ENCODE measurements at places on chromosomes 16 and 17.

- no peak for DNase-seq
Measured at GRCh38 chr17:39036009-39036408, 68.8 kb upstream of the FBXO47 start.

GRCh38 chr16:3459401-3460090 is 16.1 kb downstream of the NAA60 start:
- no peak for DNase-seq

DNA sequence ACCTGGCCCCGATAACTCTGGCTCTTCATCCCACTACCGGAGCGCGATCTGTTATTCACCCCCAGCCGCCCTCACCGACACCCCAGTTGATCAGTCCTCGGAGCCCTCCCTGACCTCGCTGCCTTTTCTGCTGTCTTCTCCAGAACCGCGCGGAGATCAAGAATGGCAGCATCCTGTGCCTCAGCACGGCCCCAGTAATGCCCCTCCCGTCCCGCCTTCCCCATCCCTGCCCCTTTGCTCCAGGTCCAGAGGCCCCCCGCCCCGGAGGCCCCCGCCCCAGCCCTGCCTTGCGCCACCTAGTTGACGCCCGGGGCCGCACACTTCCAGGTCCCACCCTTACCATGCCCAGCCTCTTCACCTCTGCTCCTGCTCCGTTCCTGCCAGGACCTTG is 872 bp downstream of the ELMO3 start:
- DNase-seq, result no peak

DNA sequence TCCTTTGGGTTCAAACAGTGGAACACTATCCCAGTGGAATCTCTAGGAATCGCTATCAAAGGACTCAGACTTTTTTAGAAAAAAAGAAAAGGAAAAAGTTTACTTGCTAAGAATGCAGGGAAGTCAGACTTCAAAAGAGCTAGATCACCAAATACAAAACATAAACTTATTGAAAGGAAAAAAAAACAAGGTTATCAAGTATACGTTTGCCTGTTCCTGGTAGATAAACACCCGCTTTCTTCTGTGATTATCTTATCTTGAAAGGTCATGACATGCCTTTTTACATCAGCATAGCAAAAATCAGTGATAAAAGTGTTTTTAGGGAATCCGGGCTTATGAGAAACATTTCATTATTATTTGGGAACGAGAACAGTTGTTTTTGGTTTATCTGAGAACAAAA is 129.3 kb upstream of the TMEM97 start:
- no peak for DNase-seq

DNA sequence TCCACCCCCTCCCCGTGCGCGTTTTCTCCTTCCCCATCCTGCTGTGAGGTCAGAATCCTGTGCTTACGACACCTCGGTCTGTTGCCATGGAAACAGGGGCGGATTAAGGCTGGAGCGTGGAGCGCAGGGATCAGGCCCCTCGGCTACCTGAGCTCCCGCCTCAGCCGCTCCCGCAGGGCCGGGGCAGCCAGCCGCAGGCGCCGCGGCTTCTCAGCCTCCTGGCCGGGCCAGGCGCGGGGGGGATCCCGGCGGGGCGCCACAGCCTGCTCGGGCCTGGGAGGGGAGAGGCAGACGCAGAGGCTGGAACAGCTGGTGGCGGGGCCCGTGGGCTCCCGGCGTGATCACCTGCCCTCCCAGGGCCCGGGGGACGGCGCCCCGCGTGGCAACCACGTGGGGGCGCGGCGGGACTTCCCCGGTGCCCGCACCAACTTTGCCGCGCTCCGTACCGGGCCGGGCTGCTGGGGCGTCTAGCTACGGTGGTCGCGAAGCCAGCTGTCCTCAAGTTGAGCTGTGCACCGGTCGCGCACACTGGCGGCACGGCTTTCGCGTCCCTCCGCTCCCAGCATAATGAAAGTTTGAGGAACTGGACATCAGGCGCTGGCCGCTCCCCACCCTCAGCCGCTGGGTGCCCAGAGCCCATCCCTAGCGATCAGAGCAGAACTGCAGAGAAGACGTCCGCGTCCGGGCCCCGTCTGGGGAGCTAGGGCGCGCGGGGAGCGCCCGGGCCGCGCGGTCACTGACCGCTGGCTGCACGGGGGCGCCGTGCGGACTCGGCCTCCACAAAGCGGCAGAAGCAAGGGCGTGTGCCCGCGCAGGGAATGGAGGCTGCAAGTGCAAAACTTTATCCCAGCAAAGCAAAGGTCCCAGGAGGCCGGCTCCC is 1.2 kb downstream of the RTN4RL1 start:
- no peak for DNase-seq

- peak; percentile 41 for DNase-seq
Measured at GRCh38 chr17:40515491-40516041, 14.1 kb upstream of the TNS4 start.

GRCh38 chr17:48930435-48930873 is 14.2 kb downstream of the SNF8 start:
- DNase-seq, result no peak

GRCh38 chr16:89828870-89829629 is 775 bp downstream of the SPIRE2 start:
- DNase-seq, result no peak

DNA sequence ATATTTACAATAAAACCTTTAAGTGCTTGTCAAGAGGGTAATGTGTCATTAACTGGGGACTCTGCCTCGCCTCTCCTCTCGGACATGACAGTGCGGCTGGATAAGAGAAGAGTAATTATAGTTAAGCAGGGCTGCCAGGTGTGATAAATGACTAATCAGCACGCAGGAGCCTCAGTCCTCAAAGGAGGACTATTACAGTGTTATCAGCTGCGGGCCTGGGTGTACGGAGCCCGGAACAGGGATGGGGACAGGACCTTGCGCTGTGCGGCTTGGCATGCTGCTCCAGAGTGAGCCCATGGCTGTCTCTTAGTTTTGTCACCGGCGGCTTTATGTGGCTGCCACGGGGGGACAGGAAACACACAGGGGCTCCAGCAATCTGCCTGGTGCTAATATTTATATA is 607.2 kb downstream of the MAF start:
- DNase-seq, result no peak

DNA sequence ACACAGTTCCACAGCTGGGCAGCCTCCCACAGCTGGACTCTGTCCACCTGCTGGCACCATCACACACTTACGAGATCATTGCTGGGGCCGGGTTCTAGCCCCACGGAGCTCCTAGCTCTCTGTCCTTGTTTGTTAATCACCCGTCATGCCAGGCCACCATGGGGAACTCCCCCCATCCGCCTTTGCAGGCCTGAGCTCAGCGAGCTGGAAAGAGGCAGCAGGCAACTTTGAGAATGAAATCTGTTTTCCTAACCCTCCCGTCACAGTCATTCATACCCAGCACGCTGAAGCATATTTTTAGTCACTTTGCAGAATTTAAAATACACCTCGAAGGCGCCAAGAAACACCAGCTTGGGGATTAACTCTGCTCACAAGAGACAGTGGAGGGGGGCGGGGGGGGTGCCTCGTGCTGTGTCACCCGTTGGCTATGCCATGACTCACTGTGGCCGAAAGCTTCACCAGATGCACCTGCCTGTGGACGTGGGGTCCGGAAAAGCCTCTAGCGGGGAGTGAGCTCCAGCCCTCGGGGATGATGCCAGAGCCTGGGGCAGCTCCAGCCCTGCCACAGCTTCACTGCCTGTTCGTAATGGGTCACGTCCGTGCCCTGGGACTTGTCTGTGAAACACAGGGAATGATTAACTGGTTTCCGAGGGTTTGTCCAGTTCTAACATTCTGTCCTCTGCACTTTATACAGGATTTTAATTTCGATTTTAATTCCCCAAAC is 1.4 kb upstream of the SPNS2 start:
- no peak for DNase-seq

DNA sequence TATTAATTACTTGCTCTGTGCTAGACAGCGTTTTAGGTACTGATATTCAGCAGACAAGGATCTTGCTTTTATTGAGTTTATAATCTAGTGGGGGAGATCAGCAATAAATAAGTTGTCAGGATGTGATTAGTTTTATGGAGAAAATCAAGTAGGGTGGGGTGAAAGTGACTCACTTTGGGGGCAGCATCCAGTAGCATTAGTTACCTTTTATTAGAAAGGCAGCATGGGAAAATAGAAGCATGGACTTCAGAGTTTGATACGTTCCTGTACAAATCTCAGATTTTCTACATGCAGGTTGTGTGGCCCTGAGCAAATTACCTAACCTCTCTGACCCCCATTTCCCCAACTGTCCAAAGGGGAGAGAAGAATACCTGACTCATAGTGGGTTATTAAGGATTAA is 42.5 kb downstream of the SPECC1 start:
- DNase-seq, result no peak

GRCh38 chr17:68707031-68707430 is 105.9 kb upstream of the FAM20A start:
- DNase-seq, result no peak

DNA sequence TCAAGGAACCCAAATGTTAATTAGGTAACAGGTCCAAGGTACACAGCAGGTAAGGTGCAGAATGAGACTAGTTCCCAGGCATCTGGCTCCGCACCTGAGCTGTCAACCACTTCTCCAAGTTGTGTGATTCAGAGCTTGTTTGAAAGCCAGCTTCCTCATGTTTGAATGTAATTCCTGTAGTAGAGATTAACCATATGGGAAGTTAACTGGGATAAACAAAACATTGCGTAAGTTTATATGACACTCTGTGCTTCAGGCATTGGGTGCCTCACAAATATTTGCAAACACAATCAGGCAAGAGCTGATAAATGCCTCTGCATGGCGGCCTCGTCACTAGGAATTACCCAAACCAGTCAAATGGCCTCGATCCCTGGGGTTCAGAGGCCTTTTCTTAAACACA is 27.9 kb upstream of the CPHXL start:
- no peak for DNase-seq

GRCh38 chr16:77977339-77977738 is 45.0 kb upstream of the CLEC3A start:
- DNase-seq, result no peak

DNA sequence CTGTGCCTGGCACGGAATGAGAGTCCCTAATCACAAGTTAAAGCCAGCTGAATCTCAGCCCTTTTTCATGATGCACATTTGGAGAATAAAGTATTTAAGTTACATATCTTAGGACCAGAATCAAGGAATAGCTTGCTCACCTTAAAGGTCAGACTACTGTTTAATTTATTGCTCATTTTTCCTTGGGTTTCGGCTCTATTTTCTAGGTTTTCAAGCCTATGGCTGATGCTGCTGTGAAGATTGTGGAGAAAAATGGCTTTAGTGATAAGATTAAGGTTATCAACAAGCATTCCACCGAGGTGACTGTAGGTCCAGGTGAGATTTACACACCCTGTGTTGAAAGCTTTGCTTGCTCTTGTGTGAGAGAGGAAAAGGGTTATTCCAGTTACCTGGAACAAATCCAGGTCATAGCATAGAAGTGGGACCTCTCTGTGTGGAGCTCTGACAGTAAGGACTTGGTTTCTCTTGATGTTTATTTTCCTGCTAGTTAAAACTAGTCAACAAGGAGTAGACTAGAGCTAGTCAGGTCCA is 18.1 kb downstream of the PRMT7 start:
- no peak for DNase-seq

- DNase-seq, result no peak
Measured at GRCh38 chr16:14101415-14101814, 30.3 kb downstream of the MRTFB start.

DNA sequence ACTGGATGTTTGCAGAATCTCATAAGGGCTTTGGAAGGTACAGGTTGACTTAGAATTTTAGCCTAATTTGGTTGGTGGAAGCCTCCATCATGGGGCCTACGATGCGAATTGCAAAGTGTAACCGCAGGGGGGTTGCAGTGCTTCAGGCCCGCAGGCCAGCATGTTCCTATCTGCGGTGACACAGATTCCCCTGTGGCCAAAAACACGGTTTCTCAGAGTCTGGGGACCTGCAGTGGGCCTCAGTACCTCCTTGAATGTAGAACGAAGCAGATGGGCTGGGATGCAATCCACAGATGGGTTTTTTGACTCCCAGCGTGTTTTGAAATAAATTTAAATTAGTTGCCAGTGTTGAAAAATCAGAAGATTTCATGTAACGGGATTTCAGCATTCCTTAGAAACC is 34.7 kb downstream of the KIAA0513 start:
- no peak for DNase-seq

GRCh38 chr16:2507665-2508064 is 6.1 kb upstream of the ATP6V0C start:
- no peak for DNase-seq

All from stimulated activated CD4-positive, alpha-beta T cell treated with anti-CD3 and anti-CD28 coated beads, Interleukin-12 subunit alpha, Interleukin-12 subunit beta, amount 100 ng/mL, for 24 hours (primary cell).